ENCODE measurements at places on chromosomes 1 and 21. TPM values are rescaled to one million over a fixed set of nuclear protein-coding genes. Genes with fewer than 3 reads are reported as not detected.

Gene CTBS
- polyA plus RNA-seq: 14.6 TPM

Gene CACNA1E
- 0.04 TPM for polyA plus RNA-seq

GRCh38 chr1:177116941-177117340 lies 47.6 kb downstream of the ASTN1 start:
- H3K27me3 ChIP-seq: no peaks in the 10 kb centered on the region
- no peak overlapping the region for H3K27ac ChIP-seq
- no peak for DNase-seq
- no peaks in the 10 kb centered on the region for H3K4me1 ChIP-seq
- no peak overlapping the region for H3K4me3 ChIP-seq
- H3K36me3 ChIP-seq: no peaks in the 10 kb centered on the region

DNA sequence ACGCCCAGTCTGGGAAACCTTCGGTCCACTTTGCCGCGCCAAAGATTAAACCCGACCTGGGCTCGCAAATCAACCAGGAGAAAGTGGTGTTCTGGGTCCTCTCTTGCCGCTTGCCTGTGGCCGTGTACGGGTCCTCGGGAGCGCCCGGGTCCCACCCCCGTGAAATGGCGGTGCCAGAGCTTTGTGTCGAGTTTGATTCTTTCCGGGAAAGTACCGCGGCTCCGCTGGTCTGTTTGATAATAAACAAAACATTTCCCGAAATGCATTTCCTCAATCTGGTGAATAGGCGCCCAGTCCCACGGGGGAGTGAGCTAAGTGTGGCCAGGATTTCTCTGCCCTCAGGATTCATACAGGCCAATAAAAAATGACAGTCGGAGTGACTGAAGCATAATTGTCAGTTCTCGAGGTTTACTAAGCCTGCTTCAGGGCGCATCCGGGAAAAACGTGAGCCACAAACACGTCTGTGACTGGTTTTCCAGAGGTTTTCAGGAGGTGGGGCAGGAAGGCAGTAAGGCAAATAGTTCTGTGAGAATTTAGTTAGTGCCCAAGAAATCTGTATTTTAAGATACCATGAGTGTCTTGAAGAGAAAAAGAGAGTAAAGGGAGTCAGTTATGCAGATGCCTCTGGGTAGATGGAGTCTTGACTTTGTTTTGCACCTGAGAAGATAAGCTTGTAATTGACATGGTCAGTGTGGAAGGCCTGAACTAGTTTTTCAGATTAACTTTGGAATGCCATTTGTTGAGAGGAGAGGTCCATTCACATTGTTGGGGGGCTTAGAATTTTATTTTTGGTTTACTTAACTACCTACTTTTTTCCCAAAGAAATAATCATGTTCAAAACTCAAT lies 675 bp downstream of the IFNAR1 start:
- peak overlapping the region; percentile 92 for H3K4me3 ChIP-seq
- peak; percentile 81 for DNase-seq
- no peaks in the 10 kb centered on the region for H3K4me1 ChIP-seq
- H3K36me3 ChIP-seq: no peaks in the 10 kb centered on the region
- H3K27ac ChIP-seq: peak overlapping the region; percentile 99
- no peaks in the 10 kb centered on the region for H3K27me3 ChIP-seq

DNA sequence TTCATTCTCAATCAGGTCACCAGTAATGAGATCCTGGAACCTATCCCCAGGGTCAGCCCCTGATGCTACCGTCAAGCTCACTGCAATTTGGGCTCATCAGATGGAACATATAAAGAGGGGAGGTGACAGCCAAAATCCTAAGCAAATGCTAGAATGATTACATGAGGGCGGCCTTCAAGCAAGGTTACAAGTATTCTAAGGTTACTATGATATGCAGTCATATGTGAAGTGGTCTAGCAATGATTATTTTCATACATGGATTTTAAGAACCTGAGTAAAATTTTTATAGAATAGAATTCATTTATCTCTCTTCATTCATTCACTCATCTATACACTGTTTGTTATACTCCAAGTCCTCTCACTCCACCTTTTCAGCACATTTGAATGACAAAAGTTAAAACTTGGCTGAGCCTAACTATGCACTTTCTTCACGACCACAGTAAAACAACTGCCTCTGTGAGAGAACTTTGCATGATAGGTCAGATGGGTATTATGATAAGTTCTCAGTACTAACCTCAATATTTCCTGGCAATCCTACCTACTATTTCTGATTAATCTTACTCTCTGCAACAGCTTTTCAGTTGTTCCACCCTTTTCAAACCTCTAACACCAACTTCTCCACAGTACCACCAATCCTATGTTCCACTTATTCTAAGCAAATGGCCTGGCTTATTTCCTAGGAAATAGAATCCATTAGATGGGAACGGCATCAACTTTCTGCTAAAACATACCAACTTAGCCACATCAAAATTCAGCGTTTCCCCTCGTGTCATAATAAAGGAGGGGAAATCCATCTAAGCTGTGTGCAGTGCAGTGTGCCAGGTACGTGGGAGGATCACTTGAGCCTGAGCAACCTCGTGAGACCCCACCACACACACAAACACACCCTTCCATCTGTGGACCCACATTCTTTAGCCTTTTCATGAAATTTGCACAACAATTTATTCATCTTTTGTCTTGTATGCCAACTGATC lies 32.0 kb downstream of the LHX9 start:
- DNase-seq: no peak
- no peak overlapping the region for H3K27ac ChIP-seq
- H3K36me3 ChIP-seq: no peaks in the 10 kb centered on the region
- peaks cover 7% of the 10 kb centered on the region for H3K4me1 ChIP-seq
- H3K27me3 ChIP-seq: no peaks in the 10 kb centered on the region
- H3K4me3 ChIP-seq: no peak overlapping the region

DNA sequence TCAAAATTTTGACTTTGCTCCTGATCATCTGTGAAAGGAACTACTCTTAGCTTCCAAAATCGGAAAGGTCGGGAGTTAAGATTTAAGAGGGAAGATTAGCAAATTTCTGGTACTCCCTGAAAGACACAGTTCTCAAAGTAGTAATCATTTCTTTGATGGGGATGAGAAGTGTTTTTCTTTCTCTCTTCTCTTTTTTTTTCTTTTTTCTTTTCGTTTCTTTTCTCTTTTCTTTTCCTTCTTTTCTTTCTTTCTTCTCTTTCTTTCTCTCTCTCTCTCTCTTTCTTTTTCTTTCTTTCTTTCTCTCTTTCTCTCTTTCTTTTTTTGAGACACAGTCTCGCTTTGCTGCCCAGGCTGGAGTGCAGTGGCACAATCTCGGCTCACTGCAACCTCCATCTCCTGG lies 5.1 kb upstream of the RAB29 start:
- no peaks in the 10 kb centered on the region for H3K4me1 ChIP-seq
- H3K4me3 ChIP-seq: no peak overlapping the region
- no peaks in the 10 kb centered on the region for H3K27me3 ChIP-seq
- no peaks in the 10 kb centered on the region for H3K36me3 ChIP-seq

DNA sequence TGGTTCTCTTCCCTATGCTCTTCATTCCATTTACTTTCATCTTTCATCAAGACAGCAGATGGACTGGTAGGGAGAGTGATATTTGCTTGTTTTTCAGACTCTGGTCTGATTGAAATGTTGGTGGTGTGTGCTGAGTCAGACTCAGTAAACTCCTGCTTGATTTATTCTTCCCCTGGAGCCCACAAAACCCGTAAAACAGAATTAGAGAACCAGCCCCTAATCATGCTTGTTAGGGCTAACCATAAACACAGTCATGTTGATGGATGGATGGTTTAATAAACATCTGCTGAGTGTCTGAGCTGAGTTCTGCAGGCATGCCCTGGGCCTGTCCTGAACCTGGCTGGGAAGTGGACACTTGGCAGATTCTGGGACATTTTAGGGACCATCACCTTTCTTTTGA lies 24.8 kb downstream of the NOS1AP start:
- H3K27ac ChIP-seq: no peak overlapping the region
- no peaks in the 10 kb centered on the region for H3K27me3 ChIP-seq
- no peaks in the 10 kb centered on the region for H3K4me1 ChIP-seq
- H3K36me3 ChIP-seq: no peaks in the 10 kb centered on the region
- H3K4me3 ChIP-seq: no peak overlapping the region
- no peak for DNase-seq

- no peaks in the 10 kb centered on the region for H3K4me1 ChIP-seq
- H3K4me3 ChIP-seq: no peak overlapping the region
- no peak for DNase-seq
- no peaks in the 10 kb centered on the region for H3K36me3 ChIP-seq
- no peak overlapping the region for H3K27ac ChIP-seq
Measured at GRCh38 chr21:45913886-45914285, 67.7 kb upstream of the COL6A1 start.

Data from pancreas (tissue), 10 donors.